Progenitor cell of endocrine pancreas (in vitro differentiated cells): ENCODE measurements at places on chromosomes 5 and 9. TPM values are rescaled to one million over a fixed set of nuclear protein-coding genes. Genes with fewer than 3 reads are reported as not detected.

- DNase-seq, result no peak
Observed at GRCh38 chr9:88310310-88310980, 77.8 kb upstream of the SPIN1 start.

DNA sequence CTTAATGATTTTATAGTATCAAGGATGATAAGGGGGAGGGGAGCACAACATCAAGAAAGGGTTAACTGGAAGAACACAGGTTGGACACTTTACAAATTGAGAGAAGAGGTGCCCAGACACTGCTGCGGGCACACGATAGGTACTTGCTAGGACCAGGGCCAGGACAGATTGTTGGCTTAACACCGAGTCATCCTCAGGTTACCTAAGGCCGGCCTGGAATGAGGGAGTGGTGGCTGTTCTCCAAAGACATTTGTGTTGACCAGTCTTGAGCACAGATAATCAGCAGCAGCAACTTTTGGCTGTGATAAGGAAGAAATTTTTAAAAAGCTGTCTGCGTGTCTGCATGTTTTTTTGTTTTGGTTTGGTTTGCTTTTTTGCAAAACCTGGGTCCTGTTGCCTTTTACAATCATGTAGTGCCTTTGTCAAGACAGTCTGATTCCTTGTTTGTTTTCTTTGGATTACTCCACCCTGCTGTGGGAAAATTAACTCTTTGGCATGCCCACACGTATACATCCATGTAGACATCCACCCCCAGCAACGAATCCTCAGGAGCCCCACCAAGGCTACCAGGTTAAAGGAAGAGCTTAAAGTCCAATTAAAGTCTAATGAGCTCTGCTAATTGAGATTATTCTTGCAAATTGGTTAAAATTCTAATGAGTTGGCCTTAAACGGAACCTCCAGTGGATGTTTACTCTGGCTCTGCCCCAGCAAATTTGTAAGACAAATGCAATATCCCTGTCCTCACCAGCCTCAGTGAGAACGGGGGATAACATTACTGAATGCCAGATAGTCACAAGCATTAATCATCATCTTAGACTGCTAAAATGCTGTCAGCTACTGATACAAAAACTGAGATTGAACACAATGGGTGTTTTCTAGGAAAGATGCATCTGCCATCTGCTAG is 382.3 kb downstream of the ACTL7B start:
- no peak for DNase-seq

DNA sequence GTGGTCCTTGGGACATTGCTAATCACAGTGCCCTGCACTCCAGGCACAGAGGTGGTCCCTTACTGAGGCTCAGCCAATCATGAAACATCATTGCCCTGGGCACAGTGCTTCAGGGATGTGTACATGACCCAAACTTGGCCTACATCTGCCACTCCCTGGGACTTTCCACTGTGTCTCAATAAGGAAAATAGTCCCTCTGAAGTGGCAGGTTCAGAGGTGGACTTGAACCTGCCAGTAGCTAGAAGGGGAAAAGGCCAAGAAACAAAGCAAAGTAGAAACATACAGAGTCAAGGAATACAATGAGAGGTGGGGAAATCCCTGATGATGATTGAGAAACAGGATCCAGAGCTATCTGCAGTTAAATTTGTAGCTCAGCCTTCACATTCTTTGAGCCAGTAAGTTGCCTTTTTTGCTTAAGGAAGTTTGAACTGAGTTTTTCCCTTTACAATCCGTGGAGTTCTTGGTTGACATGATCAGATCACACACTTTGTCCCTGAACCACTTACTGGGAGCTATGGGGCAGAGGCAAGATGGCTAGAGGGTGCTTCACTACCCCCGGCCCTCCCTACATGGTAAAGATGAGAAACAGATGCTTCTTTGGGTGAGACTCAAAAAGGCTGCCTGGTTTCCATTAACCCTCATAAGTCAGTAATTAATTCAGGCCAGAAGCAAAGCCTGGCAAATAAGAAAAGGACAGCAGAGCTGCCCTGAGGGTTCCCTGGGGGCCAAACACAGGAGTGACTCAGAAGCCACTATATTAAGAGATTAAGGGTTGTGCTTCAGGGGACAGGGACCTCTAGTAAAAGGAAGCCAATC is 57.6 kb downstream of the SH3TC2 start:
- DNase-seq, result no peak

DNA sequence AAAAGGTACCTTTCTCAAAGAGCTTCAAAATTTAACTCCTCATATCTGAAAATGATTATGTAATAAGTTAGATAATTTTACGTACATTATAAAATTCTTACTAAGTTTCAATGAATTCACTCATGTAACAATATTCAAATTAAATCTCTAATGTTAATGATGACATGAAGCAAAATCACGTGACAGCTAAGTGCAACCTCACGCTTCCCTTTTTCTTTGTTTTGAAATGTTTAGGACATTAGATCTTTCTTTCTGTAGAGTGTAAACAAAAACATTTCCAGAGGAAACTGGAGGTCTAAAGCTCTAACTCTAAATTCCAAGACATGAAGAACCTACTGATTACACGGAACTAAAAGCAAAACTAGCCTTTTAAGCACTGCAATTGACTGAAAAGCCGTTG is 227.3 kb upstream of the TBCA start:
- DNase-seq, result no peak

DNA sequence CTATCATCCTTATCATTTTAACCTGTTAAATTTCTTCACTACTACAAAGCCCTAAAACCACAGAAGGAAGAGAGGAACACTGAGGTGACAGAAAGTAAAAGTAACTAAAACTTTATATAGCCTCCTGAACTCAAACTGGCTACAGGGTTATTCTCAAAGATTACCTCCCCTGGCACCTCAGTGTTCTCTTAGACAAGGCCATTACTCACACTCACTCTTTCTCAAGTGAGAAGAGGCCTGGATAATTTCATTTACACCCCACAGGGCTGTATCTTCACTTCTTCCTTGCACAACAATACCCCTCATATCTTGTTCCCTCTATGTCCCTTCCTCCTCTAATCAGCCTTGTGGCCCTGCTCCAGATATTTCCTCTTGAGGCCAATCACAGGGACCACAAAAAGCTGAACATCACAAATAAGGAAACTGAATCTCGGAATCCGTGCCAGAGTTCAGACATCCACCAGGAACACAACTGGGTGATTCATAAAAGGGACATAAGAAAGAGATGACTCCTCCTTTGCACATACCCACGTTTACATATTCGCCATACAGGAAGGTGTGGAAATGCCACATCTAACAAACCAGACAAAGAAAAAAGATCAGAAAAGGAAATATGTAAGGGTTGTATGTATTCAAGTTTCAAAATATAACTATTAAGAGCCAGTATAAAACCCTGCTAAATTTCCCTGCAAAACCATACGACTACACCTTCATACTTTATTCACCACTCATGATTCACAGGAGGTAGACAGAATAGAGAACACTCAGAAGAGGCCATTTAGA is 1.7 kb upstream of the KLHL3 start:
- no peak for DNase-seq

DNA sequence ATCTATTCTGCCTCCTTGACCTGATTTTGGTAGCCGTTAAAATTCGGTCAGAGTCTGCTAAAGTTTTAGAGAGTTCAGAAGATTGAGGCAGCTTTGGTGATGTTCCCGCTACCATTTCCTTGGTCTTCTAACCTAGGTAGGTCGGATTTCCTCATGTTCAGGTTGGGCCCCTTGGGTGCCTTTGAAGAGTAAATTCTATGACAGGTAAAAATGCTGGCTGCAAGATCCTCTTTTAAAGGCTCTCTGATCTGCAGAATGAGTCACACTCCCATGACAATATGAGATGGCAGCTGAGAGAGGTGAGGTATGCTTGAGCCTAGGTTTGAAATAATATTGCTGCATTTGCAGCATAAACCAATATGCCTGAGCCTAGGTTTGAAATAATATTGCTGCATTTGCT is 198.9 kb downstream of the TSSK1B start:
- no peak for DNase-seq

DNA sequence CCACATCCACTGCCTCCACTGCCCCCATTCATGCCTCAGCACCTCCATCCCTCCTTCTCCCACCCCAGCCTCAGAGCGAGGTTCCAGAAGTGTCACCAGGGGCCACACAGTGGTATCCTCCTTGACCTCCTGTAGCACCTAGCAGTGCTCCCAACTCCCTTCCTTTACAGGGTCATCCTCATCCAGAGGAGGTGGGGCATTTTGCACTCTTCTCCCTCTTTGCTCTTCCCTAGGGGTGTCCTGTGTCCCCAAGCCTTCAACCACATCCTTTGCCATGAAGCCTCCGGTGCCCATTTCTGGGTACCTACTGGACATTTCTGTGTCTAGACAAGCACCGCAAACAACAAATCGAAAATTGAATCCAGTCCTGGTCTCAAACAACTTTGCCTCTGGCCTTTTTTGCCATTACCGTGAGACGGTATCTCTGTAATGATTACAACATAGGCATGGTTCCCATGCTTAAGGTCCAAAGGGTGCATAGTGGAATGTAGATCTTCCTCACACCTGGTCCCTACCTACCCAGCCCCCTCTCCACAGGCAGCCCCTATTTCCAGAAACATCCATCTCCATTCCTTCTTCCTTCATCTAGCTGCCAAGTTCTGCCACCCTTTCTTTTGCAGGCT is 17.6 kb downstream of the WWC1 start:
- no peak for DNase-seq

Gene LURAP1L
- total RNA-seq, result 11.0 and 11.4 TPM in 2 replicates

Gene SHOC1
- total RNA-seq, result not detected in 2 replicates

DNA sequence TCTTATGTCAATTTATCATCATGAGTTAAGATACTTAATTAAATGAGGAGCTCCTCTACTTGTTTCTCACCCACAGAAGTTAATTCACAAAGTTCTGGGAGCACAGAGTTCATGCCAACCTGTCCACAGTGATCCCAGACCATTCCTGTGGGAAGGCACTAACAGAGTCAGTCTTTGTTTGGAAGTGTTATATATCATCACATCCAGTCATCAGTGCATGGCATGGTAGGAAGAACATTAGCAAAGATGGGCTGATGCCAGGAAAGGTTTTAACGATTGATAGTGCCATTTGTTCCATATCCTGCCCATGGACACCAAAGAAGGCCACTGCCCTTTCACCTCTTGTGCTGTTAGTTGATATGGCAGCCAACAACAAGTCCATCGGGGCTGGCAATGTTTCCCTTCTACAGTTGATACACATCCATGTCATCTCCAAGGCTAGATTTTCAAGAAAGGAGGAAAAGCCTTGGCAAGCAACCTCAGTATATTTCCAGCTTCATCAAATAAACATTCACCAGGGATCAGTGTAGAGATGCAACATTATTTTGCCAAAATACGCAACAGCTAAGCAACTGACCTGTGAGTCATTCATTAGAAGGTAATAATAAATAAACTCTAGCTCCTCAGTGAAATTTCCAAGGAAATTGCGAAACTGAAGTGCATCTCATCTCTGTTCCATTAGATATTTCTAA is 169.6 kb downstream of the RORB start:
- DNase-seq, result no peak

Gene PPP1R26
- total RNA-seq, result 48.3 and 50.2 TPM in 2 replicates
